ENCODE measurements at places on chromosomes 6 and 20.

DNA sequence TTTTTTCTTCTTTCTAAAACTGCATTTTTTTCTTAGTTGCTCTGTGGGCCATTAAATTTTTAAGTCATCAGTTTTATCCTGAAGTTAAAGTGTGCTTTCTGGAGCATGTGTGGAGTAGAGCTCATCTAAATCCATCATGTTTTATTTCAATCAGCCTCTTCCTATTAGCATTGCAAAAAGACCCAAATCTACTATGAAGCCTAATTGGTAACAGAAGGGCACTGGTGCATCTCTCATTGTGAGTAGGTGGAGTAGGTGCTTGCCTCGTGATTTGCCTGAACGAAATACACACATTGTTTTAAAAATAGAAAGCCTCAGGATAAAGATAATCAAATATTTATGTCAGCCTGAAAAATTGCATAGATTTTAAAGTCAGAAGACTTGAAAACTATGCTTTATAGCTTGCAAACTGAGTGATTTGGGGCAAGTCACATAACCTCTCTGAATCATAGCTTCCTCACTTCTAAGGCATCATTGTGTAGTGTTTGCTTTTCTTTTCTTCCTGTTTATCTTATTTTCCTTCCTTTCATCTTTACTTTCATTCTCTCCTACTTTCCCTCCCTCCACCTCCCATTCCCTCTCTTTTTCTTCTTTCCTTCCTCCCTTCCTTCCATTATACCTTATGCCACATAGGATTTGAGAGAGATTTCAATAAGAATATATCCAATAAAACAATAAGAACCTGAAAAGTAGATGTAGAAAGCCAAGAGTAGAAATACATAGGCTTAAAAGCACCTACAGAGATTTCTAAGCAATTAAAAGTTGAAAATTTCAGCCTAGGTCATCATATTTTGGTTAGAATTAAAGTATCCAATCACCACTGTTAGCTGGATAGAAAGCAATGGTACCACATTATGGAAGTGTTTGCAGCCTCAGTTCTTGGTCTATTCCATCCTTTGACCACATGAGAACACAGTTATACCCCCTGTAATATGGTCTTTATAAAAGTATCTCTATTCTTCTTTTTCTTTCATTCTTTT, 49.6 kb upstream of the RNF146 start:
- DNase-seq = no peak

GRCh38 chr20:57316795-57317201, 12.8 kb upstream of the SPO11 start:
- no peak for DNase-seq

DNA sequence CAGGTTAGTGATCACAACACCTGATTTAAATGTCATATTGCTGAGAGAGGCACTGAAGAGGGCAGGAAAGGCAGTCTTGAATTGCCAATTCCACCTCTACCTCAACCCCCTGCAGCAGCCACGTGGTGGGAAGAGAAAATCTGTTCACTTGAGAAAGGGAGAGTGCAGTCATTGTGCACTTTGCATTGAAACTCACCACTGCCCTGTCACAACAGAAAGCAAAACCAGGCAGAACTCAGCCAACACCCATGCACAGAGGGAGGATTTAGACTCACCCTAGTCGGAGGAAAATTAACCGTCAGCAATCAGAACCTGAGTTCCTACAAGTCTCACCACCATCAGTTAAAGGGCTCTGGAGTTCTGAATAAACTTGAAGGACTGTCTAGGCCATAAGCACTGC, 1040.2 kb downstream of the HACE1 start:
- DNase-seq = no peak

DNA sequence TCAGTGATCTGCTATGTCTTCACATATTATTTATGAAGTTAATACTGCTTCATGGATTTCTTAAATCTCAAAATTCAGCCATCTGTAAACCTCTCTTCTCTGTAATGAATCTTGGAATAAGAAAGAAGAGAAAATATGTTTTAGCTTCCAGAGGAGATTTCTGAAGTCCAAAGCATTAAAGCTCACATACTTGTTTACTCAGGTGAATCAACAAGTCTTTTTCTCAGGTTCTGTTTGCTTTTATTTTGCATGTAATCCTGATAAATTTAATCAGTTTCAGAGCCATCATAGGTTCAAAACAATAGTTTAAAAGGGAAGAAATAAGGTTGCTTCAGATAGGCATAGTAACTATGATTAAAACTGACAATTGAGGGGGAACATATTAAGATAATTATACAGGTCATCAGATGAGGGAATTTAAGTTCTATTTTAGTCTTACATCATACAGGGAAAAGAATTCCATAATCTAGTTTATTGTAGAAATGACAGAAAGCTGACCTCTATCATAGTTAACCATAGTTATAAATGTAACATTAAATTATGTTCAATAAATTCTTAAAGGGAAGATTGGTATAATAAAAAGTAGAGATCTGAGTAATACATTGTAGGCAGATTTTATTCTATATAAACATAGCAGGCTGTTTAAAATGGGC, 716.2 kb downstream of the EYS start:
- DNase-seq = no peak

GRCh38 chr6:32886681-32887383, 32.8 kb downstream of the PSMB9 start:
- DNase-seq = no peak

GRCh38 chr6:33314943-33315792, 1.3 kb upstream of the TAPBP start:
- peak; percentile 86 for DNase-seq

- peak; percentile 53 for DNase-seq
These were observed 760 bp upstream of the IBTK start for GRCh38 chr6:82248273-82248735.

DNA sequence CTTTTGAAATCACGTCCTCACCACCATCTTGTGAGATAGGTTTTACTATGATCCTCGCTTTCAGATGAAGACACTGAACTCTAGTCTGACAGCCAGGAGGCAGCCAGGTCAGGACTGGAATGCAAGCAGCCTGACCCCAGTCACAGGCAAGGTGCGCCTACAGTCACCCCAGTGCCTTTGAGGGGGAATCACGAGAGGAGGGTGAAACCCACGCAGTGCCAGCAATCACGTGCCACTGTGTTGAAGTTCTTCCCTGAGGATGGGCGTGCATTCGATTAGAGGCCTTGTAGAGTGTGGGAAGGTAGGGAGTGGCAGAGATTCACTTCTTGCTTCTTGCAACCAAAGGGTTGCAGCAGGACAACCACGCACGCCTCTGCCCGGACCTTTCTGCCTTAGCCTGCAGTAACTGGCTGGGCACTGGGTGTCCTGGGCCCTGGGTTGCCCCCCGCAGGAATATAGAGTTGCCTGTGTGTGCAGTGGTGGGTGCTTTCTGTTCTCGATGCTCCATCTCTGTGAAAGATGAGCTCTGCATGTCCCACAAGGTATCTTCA, 33.7 kb upstream of the IRF4 start:
- DNase-seq = no peak
